Fibroblast of pulmonary artery (primary cell): ENCODE measurements at places on chromosomes 11 and 22.

- DNase-seq = peak; percentile 84
Observed at GRCh38 chr22:27331526-27332281, 469.9 kb downstream of the MN1 start.

- peak; percentile 9 for DNase-seq
Observed at GRCh38 chr11:113014262-113015097, 53.3 kb downstream of the NCAM1 start.

DNA sequence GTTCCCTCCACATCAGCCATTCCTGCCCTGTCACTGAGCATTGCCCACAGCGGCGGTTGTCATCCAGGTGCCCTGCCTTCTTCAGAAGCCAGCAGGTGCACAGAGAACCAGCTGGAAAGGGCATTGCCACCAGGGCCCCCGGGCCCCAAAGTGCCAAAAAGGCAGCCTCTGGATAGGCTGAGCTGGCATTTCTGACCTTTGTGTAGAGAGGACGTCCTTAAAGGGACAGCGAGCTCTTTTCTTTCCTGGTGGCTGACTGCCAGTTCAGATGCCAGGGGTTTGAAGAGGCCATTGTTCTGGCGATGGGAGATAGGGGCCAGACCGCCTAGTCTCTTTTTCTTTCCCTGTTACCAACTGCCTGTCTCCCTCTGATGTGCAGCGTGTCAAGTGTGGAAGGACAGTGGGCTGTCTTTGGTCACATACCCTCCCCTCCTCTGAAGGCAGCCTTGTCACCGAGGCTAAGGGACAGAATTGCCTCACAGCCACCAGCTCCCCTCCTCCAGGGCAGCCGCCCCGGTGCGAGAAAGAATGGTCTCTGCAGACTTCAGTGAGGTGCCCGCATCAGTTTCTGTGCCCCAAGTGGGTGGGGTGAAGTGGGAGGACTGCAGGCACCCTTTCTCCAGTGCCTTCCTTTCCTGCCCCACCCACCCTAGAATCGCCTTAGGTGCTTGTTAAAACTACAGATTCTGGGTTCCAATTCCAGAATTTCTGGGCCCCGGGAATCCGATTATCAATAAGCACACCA is 109.6 kb downstream of the SCN3B start:
- no peak for DNase-seq

GRCh38 chr22:27336151-27337090 is 465.1 kb downstream of the MN1 start:
- no peak for DNase-seq

GRCh38 chr11:65213322-65214211 is 31.8 kb downstream of the CAPN1 start:
- DNase-seq = no peak

DNA sequence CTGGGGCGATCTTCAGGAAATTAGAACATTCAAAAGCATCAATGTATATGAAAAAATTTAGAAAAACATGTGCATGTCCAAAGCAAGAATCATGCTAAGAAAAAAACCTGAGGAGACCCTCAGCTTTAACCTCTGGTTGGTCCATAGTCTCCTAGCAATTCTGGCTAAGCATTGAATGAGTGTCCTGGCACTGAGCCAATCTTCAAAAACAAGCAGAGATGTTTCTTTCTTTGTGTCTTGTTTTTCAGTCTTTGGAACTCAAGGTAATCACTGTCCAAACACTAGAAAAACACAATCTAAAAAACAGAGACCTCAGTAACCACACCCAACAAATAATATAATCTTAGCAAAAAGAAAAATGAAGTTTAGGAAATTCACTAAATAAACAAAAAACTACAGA is 205.4 kb upstream of the CARD18 start:
- DNase-seq = peak; percentile 4

GRCh38 chr22:40040927-40041326 is 46.2 kb downstream of the FAM83F start:
- peak; percentile 80 for DNase-seq

- peak; percentile 72 for DNase-seq
Observed at GRCh38 chr11:111586388-111586831, 15.8 kb upstream of the SIK2 start.

DNA sequence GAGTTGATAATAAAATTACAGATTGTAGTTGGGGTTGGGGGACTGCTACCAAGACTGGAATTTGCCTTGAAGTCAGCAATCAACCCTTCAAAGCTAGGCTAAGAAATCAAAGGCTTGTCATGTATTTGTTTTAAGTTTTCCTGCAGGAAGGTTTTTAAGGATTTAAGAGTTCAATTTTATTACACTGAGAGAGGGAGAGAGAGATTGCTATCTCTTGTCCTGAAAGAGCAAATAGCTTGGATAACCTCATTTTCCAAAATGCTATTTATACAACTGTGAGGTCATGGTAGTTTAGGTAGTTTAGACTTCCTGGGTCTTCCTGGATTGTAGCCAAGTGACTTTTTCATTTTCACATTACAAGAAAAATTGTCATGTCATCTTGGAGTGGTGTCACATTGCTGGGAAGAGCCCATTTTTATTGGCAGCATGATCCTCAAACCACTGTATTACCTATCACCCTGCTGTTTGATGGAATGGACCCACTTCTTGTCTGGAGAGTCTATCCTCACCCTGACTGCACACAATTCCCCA is 10.1 kb upstream of the PRSS23 start:
- DNase-seq = no peak

DNA sequence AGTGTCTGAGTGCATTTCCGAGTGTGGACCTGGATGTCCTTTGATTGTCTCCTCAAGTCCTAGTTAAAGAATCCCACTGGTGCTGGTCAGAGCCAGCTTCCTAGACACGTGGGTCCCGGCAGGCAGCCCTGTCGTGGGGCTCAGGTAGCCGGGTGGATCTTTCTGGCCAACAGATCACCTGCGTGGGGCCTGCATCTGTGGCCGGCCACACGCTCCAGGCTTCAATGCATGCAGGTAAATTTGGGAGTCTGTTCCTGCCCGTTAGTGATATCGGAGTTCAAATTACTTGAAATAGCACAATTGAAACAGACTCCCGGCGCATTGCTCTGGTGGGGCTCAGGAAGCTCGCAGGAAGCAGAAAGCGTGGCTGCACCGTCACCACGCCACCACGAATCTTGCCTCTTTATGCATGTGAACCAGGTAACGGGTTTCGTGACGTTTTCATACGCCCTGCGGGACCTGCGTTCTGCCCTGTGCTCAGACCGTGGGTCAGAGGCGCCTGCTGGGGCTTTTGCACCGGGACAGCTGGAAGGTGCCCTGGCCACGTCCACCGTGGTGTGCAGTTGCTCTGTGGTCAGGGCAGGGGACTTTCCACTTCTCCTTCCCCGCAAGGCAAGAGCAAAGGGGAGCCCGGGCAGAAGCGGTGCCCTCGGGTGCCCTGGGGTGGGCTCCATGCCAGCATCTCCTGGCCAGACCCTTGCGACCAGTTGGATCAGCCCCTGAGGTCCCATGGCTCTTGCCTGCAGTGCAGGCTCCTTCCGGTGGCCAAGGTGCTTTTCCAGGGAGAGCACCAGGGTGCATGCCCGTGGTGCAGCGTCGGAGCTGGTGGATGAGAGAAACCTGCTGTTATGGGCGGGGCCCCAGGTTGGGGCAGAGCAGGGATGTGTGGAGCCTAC is 803.5 kb downstream of the BRD1 start:
- no peak for DNase-seq

- DNase-seq = no peak
Observed at GRCh38 chr11:122937983-122938382, 43.7 kb downstream of the BSX start.

GRCh38 chr11:75721852-75722668 is 4.4 kb downstream of the MOGAT2 start:
- DNase-seq = no peak

DNA sequence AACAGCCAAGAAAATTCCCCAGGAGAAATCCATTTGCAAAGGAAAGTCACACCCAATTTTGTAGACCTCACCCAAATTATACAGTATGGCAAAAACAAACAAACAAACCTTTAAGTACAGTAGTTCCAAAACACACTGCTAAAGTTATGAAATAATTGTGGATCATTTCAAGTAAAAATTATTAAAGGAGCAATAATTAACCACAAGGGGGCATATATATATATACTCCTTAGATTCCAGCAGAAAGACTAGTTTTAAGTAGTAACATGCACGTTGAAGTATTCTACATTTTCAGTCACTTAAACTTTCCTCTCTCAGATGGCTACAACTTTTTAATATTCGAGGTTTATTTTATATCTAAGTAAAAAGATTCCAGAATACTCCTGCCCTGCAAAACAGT is 26.8 kb downstream of the RNF141 start:
- peak; percentile 52 for DNase-seq

DNA sequence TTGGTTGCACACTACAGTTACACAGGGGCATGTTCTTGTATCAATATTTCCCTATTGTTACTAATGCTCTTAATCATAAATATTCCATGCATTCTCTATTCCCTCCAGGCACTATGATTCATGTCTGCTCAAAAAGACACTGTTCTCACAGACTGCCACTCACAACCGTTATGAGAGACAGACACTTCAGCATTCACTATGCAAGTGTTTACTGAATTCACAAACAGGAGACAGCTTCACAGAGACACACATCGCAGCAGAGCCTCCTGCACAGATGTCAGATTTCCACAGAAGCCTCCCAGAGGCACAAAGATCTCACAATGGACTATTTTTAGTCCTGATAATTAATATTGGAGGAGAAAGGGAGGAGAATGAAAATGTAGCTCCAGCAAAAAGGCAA is 930.4 kb downstream of the OPCML start:
- DNase-seq = no peak
